ENCODE measurements at places on chromosomes 6 and 20. TPM values are rescaled to one million over a fixed set of nuclear protein-coding genes. Genes with fewer than 3 reads are reported as not detected.

GRCh38 chr20:9441948-9442347, 72.4 kb upstream of the LAMP5 start:
- no peak for DNase-seq

HCRTR2 gene
- polyA plus RNA-seq = not detected

TCF15 gene
- 0.65 TPM for polyA plus RNA-seq

GRM4 gene
- polyA plus RNA-seq = 0.01 TPM

DNA sequence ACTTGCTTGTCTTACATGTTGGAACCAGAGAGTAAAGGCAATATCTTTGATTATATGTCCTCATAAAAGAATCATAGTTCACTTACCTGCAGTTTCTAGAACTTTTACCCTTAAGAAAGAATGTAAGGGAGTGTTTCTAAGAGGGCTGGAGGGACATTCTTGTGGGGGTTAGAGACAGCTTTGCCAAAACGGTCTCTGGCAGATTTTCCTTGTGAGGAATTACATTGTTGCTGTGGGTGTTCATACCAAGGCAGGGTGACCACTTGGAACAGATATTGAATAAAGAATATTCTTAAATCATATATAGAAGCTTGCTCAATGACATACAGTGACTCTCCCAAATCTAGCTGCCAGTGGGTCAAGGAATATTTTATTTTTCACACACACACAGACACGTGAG, 517.6 kb upstream of the SOX4 start:
- DNase-seq = no peak

ULBP1 gene
- 0.03 TPM for polyA plus RNA-seq

GRCh38 chr6:12459945-12460661, 169.9 kb downstream of the EDN1 start:
- DNase-seq = no peak

C6orf62 gene
- polyA plus RNA-seq = 38.1 TPM

DNA sequence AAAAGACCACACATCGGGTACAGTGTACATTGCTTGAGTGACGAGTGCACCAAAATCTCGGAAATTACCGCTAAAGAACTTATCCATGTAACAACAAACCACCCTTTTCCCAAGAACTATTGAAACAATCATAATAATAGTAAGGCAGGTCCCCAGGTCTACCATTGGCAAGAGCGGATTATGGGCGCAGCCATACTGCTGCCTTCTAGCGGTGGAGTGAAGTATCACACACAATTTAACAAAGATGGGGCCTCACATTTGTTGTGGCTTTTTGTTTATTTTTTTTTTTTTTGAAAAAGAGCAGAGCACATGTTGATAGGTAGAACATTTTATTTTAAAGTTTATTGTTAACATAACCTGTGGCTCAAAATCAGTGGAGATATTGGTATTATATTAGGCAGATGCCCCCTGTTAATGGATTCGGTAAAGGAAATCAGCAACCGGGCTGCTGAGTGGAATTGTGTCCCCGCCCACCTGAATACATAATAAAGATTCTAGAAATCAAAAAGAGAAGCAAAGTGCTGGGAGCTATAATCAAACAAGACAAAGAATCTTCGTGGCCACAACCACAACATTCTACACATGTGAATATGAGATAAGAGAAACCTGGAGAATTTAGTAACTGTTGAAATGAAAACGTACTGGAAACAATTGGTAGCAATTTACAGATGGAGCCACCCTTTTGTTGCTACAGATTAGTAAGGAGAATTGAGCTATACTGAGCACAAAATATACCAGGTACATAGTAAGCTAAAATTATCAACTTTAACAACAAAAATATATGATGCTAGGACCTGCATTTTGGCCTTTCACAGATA, 94.2 kb upstream of the EXOC2 start:
- no peak for DNase-seq

DNA sequence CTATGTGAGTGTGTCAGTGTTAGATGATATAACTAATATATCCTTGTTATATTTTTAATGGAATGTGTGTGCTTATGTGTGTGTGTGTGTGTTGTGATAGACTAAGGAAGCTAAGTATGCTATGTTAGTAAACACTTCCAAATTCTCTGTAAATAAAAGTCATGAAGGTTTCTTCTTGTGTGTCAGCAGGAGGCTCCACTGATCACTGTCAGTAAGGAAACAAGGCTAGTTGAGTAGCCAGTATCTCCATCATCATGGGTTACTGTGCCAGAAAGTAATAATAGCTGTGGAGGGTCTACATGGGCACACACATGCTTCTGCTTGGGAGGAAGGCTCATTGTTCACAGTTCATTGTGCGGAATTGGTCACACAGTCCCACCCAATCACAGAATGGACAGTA, 302.8 kb upstream of the RNF217 start:
- no peak for DNase-seq
